ENCODE measurements at places on chromosomes 12 and 14.
A peak's percentile ranks its signal among the peaks of the same experiment; 100 is the strongest.

GRCh38 chr12:106760184-106760531 lies 14.3 kb upstream of the RIC8B start:
- DNase-seq, result no peak

DNA sequence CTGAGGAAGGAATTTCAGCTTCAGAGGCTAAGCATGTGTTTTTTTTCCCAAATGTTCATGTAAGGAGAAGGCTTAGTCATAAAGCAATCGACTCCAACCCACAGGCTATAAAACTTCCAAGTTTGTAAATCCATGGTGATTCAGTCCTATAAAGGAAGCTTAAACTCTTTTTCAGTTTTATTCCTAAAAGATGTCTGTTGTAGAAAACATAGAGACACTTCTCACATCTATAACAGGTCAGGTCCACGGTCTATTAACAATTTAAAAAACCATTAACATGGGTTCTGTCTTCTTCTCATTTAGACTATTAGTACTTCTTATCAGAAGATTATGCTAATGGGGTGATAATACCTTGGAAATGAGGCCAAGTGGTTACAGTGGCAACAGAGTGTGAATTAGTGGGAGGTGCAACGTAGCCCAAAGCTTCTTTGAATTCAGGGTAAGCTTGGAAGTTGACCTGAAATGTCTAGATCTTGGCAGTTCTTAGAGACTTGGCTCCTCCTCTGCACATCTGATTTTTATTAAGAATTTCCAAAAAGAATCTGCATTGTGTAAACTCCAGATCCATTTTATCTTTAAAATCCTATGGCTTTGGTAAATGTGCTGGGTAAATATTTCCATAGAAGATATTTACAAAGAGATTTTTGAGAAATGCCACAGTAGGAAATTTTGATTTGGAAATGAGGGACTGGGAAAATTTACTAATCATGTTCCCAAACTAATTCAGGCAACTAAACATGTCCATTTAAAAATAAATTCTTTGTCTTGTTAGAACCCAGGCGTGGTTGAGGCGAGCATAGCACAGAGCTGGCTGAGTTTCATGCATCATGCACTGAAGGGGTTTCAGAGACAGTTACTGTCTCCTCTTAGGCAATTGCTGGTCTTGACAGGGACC lies 86.4 kb downstream of the EML1 start:
- no peak for DNase-seq

DNA sequence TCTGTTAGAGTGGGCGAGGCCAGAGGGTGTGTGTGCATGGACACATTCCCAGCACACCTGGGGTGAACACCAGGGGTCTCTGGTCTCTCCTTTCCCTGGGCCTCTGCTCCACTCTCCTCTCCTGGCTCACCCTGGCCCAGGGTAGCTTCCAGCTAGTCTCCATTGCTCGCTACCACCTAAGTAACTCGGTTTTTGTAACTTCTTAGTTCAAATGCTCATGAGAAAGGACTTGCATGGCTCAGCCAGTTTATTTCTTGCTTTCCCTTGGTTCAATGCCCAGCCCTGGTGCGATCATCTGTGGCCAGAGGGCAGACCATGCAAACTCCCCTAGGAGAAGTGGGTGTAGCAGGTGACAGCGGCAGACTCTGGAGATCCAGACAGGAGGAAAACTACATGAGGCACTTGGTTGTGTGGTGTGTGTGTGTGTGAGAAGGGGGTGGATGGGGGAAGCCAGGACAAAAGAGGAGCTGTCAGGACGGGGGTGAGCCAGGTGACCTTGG lies 8.9 kb upstream of the ACVR1B start:
- no peak for DNase-seq

GRCh38 chr12:54700301-54700700 lies 52.1 kb upstream of the DCD start:
- no peak for DNase-seq

DNA sequence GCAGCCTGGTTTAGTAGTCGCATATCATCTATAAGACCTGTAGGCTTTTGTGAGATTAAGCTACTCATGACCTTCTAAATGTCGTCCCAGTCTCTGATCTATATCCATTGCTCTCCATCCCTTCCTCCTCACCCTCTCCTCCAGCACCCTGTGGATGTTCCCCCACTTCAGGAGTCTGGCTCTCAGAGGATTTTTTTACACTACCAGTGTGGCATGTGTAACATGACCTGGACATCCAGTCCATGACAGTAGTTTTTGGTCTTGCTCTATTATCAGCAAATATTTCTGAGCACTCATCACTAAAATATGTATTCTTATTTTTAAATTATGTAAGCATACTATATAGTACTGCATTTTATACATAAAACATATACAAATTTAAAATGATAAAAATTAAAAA lies 142.1 kb downstream of the DYRK2 start:
- DNase-seq, result no peak

DNA sequence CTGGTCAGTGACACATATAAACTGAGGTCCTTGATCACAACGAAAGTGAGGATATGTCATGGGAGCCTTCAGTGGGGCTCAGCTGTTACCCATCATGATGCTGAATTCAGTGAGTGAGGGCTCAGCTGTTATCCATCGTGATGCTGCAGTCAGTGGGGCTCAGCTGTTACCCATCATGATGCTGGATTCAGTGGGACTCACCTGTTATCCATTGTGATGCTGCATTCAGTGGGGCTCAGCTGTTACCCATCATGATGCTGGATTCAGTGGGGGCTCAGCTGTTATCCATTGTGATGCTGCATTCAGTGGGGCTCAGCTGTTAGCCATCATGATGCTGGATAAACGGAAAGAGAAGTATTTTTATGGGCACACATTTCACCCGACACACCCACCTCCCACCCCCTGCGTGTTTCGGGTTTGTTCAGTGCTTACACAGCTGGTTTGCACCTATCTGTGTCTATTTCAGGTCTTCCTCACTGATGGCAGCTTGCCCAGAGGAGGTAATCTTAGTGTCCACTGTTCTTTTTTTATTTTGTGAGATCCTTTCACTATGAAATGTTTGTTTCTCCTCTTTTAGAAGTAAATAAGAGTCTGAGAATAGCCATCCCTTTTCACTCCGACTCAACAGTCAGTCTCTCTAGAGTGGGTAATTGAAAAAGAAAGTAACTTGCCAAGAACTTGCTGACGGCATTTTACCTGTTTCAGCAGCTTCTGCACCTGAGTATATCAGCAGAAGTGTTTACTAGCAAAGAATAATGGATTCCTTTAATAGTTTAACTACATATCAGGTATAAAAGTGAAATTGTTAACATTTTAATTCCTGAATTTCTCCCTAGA lies 183.0 kb downstream of the ERC1 start:
- no peak for DNase-seq

DNA sequence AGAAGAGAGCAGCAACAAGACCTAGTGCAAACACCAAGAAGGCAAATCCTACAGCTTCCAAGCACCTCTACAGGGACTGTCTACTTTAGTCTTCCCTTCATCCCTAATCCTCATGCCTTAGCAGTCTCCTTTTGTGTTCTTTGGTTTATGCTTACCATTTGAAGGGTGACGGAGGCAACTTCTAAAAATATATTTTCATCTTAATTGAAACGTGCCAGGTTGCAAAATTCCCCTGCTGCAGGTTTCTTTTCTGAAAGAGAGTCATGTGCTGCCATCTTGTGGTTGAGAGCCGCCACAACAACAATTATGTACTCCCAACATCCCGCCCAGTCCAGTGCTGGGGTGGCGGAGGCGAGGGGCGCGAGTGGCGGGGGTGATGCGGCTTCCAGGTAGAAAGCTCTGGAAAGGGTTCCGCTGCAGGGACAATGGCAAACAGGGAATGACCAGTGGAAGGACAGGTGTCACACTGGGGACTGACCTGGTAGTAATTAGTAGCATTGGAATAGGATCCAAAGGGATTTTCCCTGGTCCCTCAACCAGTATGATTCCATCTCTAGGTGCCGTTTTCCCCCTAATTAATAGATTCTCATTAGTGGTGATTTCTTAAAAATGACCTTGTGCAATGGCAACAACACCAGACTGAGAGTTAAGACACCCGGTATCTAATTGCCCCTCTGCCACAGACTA lies 80.3 kb upstream of the GNG2 start:
- DNase-seq, result peak; percentile 79

DNA sequence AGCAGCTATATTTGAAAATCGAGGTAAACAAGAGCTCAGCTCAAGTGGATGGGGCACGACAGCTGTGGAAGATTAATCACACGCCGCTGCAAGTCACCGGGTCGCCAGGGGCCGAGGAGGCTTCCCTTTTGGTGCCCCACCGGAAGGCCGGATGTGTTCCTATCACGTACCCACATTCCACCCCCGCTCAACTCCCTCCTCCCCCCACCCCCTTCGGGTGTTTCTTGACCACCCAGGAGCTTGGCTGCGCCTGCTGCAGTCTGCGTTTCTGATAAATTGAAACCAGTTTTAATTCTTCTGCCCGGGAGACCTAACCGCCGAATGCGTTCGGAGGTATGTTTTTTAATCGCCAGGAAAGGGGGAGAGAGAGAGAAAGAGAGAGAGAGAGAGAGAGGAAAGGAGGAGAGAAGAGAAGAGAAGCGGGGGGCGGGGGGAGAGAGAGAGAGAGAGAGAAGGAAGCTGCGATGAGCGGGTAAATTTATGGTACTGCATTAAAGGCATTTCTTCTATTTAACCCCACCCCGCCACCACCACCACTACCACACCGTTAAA lies 1.8 kb downstream of the SLC8A3 start:
- no peak for DNase-seq

GRCh38 chr12:77916276-77916675 lies 85.6 kb downstream of the NAV3 start:
- DNase-seq, result no peak

Data from activated T-cell treated with anti-CD3 and anti-CD28 coated beads, Interleukin-2, amount 50 U/mL, for 24 hours (primary cell).